ENCODE measurements at places on chromosomes 11 and 22.

DNA sequence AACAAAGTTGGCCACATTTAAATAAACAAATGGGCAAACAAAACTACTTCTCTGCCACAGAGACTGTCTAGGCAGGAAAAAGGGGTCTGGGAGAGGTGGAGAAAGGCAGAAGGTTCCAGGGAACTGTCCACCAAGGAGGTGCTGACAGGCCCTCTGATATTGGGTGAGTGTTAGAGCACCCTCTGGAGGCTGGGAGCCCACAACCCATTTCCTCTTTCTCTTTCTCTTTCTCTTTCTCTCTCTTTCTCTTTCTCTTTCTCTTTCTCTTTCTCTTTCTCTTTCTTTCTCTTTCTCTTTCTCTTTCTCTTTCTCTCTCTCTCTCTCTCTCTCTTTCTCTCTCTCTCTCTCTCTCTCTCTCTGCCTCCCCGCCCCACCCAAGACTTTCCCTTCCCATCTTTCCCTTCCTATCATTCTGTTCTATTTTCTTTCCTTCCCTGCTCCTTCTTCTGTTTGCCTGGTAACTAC is 912.8 kb downstream of the DLG2 start:
- DNase-seq, result peak; percentile 3

DNA sequence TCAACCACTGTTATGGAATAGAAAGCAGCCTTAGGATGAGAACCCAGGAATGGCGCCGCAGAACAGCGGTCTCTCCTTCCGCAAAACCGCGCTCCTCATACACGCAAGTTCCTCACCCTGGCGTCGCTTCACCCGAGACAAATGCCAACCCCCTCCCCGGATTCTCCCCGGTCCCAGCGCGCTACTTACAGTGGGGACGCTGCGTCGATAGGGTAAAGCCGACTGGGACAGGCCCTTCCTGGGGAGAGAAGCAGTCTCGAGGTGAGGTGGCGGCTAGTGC is 287 bp downstream of the RPS13 start:
- no peak for DNase-seq

DNA sequence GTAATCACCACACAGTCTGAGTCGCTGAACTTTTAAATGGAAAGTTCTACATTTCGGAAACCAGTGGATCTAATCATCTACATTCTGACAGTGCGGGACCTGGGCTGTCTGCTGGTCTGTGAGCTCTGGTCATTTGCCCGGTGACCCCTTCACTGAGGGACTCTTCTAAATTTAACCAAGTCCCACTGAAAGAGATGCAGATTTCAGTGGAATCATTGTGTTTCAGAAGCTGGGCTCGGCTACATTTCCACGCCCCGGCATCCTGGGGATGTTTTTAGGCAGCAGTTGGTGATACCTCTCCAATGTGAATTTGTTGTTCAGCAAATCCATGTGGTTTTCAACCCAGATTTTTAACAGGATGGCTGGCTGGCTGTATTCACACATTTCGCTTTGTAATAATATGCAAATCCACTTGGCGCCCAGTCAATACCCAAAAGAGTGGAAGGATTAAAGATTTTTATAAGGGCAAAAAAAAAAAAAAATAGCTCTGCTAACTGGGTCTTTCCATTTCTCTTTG is 145.5 kb upstream of the RASSF10 start:
- DNase-seq, result no peak

- DNase-seq, result no peak
Observed at GRCh38 chr11:43579171-43579918, 101.2 kb upstream of the HSD17B12 start.

DNA sequence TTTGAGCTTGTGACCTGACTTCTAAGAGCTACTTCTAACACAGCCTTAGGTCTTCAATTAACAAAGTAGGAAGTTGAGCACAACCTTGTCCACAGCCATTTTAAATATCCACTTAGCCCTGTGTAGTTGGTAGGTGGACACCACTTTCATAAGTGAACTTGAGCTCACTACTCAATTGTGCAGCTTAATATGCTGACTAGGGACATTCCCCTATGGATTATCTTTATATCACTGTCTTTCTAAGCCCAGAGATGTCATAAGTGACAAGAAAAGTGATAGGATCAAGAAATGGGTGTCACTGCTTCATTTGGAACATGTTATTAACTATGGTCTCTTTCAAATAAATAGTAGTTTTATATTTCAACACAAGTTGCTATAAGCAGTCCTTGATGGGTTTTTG is 4.0 kb upstream of the ATP5MG start:
- no peak for DNase-seq

DNA sequence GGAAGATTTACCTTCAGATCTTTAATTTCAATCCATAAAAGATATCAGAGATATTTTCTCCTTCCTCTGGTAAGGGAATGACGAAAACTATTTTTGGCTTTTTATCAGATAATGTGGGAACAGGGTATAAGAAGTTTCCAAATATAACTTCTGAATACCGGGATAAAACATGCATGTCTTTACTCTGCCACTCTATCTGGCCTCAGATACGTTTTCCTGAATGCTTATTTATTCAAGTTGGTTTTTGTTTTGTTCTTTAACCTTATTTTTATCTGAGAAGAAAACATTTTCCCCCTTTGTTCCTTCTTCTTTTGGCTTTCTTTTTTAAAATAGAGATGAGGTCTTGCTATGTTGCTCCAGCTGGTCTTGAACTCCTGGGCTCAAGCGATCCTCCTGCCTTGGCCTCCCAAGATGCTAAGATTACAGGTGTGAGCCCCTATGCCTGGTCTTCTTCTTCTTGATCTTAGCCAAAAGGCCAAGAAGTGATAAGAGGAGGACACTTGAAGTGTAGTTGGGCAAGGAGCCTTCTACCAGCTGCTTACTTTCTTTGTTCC is 1.5 kb downstream of the SERPIND1 start:
- no peak for DNase-seq

DNA sequence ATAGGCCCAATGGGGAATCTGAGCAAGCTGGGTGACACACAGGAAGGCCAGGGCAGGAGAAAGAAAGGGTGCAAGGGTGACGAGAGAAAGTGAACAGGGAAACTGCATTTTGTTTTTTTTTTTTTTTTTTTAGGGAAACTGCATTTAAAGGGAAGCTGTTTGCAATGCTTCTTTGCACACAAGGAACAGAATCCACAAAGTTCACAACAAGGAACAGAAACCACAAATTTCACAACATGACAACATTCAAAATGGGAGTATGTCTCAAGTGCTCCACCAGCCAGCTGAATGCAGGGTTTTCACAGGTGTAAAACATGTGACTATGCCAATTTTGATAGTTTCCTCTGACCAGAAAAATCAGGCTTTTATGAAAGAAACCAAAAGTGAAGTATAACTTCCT is 6.8 kb upstream of the PLAAT3 start:
- DNase-seq, result no peak

DNA sequence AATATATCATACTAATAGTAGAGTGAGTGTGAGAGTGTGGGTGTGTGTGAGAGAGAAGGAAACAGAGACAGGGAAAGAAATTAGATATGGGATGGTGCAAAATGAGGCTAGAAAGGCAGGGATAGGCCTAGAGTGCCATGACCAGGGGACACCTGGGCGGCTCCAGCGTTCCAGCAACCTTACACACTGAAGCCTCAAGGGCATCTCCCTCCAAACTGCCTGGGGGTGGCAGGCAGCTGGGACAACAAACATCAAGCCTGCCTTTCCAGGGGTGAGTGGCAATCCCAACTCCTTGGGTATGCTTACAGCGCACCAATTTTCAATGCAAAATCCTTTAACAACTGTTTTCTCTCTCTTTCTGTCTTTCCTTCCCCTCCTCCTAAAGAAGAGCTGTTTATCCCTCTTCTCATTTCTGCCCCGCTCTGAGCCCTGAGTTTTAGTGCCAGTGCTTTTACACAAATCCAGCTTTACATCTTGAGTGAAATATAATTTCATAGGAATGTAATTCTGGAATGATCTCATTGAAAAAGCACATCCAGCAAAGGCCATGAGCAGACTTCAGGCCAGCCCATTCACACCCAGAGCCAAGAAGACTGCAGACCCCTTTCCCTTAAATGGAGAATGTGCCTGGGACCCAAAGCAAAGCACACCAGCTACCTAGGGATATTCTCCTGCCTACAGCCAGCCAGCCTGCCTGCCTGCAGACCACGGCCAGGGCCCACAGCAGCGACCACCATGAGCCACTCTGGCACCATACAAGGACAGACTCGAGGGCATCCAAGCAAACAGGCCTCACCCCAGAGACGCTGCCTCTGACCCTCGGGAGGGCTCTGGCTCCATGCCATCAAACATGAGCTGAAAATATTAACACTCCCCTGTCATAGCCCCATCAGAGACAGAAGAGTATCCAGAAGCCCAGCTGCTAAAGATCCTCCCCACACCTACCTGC is 90.3 kb downstream of the RPL27A start:
- no peak for DNase-seq

DNA sequence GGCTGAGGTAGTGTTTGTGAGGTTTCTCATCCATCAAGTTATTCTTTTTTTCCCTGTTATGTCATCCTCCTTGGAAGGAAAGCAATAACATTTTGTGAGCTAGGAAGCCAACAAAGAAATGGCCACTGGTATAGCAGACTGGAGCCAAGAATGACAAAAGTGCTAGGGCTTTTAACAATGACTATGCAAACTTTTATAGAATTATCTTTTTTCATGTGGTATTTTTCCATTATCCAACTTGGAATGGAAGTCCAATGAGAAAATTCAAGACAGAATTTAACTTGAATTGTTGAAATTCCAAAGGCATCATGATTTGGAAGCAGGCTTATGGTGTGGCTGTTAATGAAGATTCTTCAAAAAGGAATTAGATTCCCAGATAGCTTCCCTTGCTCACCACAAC is 216.4 kb upstream of the PDGFD start:
- no peak for DNase-seq

DNA sequence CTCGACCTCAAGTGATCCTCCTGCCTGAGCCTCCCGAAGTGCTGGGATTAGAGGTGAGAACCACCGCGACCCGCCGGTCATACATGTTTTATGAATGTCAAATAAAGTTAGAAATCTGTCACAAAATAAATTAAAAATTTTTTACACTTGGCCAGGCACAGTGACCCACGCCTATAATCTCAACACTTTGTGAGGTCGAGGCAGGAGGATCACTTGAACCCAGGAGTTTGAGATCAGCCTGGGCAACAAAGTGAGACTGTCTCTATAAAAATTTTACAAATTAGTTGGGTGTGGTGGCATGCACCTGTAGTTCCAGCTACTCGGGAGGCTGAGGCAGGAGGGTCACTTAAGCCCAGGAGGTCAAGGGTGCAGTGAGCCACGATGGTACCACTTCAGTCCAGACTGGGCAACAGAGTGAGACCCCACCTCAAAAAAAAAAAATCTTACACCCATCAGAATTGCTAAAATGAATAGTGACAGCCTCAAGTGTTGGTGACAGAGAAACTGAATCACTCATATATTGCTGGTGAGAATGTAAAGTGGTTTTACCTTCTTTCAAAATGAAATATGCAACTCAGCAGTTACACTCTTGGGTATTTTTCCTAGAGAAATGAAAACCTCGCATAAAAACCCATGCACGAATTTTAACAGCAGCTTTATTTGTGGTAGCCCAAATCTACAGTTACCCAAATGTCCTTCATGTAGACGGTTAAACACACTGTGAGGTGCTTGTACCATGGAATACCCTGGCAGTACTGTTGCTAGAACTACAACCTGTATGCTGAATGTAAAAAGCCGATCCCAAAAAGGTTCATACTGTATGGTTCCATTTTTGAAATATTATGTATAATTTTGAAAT is 55.4 kb downstream of the MED15 start:
- no peak for DNase-seq

DNA sequence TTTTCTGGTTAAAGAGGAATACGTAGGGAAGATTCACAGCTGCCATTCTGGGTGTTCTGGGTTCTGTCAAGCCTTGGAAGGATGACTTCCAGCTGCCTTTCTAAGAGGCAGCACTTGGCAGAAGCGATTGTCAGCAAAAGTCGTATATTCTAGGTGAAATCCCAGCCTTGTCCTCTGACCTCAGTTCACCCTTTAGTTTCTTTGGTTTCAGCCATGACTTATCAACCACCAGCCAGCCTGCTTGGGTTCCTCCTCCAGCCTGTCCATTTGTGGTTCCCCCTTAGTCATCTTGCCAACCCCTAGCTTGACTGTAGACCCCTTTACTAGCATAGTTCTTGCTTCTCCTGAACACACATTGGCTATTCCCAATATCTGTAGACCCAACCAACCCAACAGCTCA is 102.3 kb upstream of the CD44 start:
- no peak for DNase-seq

- no peak for DNase-seq
Observed at GRCh38 chr22:24105631-24106030, 75.7 kb upstream of the SUSD2 start.

DNA sequence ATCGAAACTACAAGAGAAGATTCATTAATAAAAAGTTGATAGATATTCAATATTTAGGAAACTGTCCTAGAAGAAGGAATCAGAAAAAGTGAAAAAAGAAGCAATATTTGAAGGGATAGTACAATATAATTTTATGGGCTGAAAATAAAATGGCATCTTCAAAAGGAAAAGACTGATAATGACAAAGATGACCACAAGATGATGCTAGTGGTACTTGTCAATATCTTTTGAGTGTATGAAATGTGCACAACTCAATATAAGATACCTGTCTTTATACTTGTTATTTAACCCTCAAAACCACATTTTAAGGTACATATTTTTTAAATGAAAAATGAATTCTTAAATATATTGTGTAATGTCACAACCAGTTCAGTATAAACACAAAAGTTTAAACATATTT is 1059.6 kb upstream of the RAG2 start:
- no peak for DNase-seq

- DNase-seq, result no peak
Observed at GRCh38 chr11:62647609-62648005, 1.2 kb upstream of the GANAB start.

- no peak for DNase-seq
Observed at GRCh38 chr22:48894064-48894671, 933.5 kb downstream of the BRD1 start.

- peak; percentile 17 for DNase-seq
Observed at GRCh38 chr22:24758164-24758799, 16.2 kb downstream of the PIWIL3 start.

DNA sequence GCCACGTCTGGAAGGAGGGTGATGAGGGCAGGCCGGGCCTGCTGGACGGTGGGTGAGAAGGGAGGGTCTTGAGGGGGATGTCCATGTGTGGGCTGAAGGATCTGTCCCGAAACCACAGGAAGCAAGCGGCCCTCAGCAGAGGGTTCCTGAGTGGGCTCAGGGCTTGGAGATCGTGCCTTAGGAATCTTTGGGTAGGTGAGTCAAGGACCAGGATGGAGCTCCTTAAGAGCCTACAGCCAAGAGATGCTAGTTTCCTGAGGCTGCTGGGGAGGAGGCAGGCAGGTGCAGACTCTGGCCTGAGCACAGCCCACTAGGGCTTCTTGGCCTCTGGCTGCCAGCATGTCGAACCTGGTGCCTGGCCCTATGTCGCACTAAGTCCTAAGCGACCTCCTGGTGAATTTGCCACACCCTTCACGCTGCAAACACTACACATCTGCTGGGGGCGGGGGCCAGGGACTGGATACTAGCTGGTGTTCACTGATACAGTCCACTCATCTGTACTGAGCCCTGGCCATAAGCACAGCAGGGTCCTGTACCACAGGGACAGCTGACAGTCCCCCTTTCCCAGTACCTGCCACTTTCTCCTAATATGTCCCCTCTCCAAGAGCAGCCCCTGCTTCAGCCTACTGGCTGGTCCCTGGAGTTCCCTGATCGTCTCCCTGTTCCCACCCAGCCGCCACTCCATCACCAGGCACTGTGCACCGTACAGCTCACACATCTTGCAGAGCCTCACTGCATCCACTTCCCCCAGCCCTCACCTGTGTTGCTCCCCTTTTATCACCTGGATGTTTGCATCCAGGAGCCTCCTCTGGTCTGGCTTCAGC is 19.5 kb downstream of the GNAZ start:
- no peak for DNase-seq

Measured in non-pigmented ciliary epithelial cell (primary cell).